Activated naive CD4-positive, alpha-beta T cell treated with anti-CD3 and anti-CD28 coated beads, Interleukin-2, amount 50 U/mL, for 72 hours (primary cell): ENCODE measurements at places on chromosomes 2 and 18. TPM values are rescaled to one million over a fixed set of nuclear protein-coding genes. Genes with fewer than 3 reads are reported as not detected.

The RBKS gene
- 1.5 TPM for total RNA-seq

The POTEE gene
- 0.66 TPM for total RNA-seq

The BMP10 gene
- not detected for total RNA-seq

The RAB6C gene
- not detected for total RNA-seq

The ACYP2 gene
- total RNA-seq: 10.8 TPM

The MAP3K19 gene
- 0.64 TPM for total RNA-seq

The EDAR gene
- 0.46 TPM for total RNA-seq

The RBM44 gene
- total RNA-seq: 1.0 TPM

The SLC11A1 gene
- not detected for total RNA-seq

The TRABD2A gene
- 53.6 TPM for total RNA-seq

The EFEMP1 gene
- total RNA-seq: not detected

The C2orf80 gene
- total RNA-seq: not detected

The ABHD1 gene
- 0.56 TPM for total RNA-seq

The SCN9A gene
- total RNA-seq: 0.10 TPM

The SYT4 gene
- total RNA-seq: not detected

The ESCO1 gene
- total RNA-seq: 25.9 TPM

The PAX8 gene
- total RNA-seq: 0.35 TPM

The CIAO1 gene
- 71.5 TPM for total RNA-seq

The CYP1B1 gene
- total RNA-seq: 41.7 TPM

The PROC gene
- total RNA-seq: not detected

The SP140L gene
- 71.2 TPM for total RNA-seq

The HOXD9 gene
- not detected for total RNA-seq

The TRAPPC12 gene
- total RNA-seq: 53.9 TPM

The FAM237A gene
- total RNA-seq: not detected

The ABCG8 gene
- total RNA-seq: not detected

The IL36RN gene
- not detected for total RNA-seq

The BOLL gene
- not detected for total RNA-seq

The NPPC gene
- not detected for total RNA-seq

The ZSWIM2 gene
- total RNA-seq: not detected

The NOSTRIN gene
- total RNA-seq: not detected

The OTOS gene
- total RNA-seq: not detected

The LIMS3 gene
- total RNA-seq: 0.57 TPM

The AMER3 gene
- not detected for total RNA-seq

The SELENOI gene
- total RNA-seq: 24.4 TPM

The ITGB6 gene
- total RNA-seq: not detected
